ENCODE measurements at places on chromosomes 12 and 14. TPM values are rescaled to one million over a fixed set of nuclear protein-coding genes. Genes with fewer than 3 reads are reported as not detected.

DNA sequence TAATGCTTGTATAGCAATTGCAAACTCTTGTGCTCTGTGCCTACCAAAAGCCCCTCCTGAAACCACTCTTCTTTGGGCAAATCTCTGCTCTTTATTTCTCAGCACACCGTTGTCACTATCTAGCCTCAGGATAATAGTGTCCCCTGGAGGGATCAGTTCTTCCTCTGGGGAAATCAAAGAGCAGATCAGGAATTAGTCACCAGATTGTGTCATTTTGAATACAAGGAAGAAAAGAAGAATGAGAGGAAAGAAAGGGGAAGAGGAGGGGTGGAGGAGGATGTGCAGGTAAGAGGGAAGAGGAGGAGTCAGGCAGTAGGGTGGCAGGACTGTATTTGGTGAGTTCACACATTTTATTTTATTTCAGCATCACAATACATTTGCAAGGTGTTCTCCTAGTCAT lies 256.4 kb downstream of the GRIN2B start:
- no peaks in the 10 kb centered on the region for H3K36me3 ChIP-seq
- H3K27ac ChIP-seq = no peak overlapping the region
- H3K27me3 ChIP-seq = peaks cover 10% of the 10 kb centered on the region
- no peak for DNase-seq

- H3K27ac ChIP-seq = no peak overlapping the region
- no peaks in the 10 kb centered on the region for H3K36me3 ChIP-seq
- no peak for DNase-seq
- H3K4me1 ChIP-seq = peaks cover 14% of the 10 kb centered on the region
Measured at GRCh38 chr12:124718036-124718435, 145.6 kb downstream of the SCARB1 start.

DNA sequence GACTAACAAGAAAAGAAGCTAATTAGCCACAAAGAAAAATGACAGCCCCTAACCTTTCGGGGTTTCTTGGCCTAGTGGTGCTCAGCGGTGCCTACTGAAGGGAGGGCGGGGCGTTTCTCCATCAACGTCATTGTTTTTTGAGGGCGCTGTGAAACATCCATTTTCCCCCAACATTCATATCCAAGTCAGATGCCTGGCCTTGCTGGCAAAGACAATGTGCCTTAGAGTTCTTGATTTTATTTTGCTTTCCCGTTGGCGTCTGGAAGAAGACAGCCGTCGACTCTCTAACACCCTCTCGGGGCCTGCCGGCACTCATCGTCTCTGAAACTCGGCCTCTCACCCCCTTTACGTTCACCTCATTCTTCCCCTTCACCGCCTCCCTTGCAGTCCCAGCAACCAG lies 154.5 kb downstream of the PHETA1 start:
- no peaks in the 10 kb centered on the region for H3K36me3 ChIP-seq
- H3K27ac ChIP-seq = no peak overlapping the region
- no peaks in the 10 kb centered on the region for H3K4me1 ChIP-seq
- no peaks in the 10 kb centered on the region for H3K27me3 ChIP-seq
- no peak overlapping the region for H3K4me3 ChIP-seq

The TRHDE gene
- total RNA-seq = not detected

The NTF3 gene
- total RNA-seq = not detected
